ENCODE measurements at places on chromosomes 7 and 10. TPM values are rescaled to one million over a fixed set of nuclear protein-coding genes. Genes with fewer than 3 reads are reported as not detected.

GRCh38 chr10:71312811-71313789 is 6.0 kb upstream of the SLC29A3 start:
- peak; percentile 50 for DNase-seq

- DNase-seq, result no peak
These were observed 185.3 kb upstream of the PCLO start for GRCh38 chr7:83347945-83348444.

- peak; percentile 32 for DNase-seq
These were observed 14.8 kb upstream of the WNT16 start for GRCh38 chr7:121313793-121314676.

- no peak for DNase-seq
These were observed 26.0 kb downstream of the NUP42 start for GRCh38 chr7:23207884-23208283.

DNA sequence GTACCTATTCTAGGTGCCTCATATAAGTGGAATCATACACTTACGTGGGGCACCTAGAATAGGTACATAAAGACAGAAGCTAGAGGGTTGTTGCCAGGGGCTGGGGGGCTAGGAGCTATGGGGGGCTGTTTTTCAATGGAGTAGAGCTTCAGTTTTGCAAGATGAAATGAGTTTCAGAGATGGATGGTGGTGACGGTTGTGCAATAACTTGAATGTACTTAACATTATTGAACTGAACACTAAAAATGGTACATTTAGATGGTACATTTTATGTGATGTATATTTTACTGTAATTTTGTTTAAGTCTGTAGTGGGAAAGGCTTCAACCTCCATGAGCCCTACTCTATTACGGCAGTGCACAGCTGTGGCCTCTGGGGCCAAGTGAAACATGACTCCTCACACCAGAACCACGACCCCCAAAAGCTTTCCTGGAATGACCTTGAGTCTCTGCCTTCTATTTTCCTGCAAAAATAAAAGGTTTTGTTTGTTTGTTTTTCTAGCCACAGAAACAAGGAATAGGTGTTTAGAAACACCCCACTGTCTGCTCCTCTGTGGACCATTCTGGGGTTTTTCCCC is 147.3 kb upstream of the PLXNA4 start:
- DNase-seq, result no peak

The SPACDR gene
- 0.74 TPM for total RNA-seq

- DNase-seq, result no peak
These were observed 62.1 kb downstream of the PAPSS2 start for GRCh38 chr10:87721781-87722180.

The ASAH2 gene
- 5.0 TPM for total RNA-seq

The CYP26C1 gene
- not detected for total RNA-seq

- no peak for DNase-seq
These were observed 45.2 kb downstream of the HERPUD2 start for GRCh38 chr7:35649711-35650110.

The MALRD1 gene
- total RNA-seq, result 0.40 TPM

GRCh38 chr10:128711806-128712205 is 585.6 kb upstream of the MKI67 start:
- no peak for DNase-seq

GRCh38 chr10:49526619-49527018 is 12.3 kb downstream of the ERCC6 start:
- DNase-seq, result no peak

DNA sequence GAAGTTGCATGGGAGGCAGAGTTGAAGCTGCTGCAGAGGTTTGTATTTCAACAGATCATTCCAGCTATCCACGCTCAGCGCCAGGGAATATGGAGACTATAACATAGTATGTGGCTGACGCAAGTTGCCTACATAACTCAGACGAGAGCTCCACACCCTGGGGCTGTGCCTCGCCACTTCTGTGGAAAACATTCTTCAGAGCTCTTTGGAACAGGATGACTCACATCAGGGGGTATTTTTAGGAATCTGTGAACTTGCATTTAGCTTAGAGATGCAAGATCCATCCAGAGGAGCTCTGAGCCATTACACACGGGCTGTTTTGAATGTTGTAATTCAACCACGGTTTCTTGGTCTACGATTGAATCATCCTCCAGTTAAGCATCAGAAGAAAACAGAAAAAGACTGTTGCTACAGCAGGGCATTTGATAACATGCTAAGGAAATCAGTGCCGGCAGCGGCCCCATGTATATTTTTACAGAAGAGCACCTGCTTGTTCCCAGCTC is 481.5 kb upstream of the AKR1E2 start:
- no peak for DNase-seq

DNA sequence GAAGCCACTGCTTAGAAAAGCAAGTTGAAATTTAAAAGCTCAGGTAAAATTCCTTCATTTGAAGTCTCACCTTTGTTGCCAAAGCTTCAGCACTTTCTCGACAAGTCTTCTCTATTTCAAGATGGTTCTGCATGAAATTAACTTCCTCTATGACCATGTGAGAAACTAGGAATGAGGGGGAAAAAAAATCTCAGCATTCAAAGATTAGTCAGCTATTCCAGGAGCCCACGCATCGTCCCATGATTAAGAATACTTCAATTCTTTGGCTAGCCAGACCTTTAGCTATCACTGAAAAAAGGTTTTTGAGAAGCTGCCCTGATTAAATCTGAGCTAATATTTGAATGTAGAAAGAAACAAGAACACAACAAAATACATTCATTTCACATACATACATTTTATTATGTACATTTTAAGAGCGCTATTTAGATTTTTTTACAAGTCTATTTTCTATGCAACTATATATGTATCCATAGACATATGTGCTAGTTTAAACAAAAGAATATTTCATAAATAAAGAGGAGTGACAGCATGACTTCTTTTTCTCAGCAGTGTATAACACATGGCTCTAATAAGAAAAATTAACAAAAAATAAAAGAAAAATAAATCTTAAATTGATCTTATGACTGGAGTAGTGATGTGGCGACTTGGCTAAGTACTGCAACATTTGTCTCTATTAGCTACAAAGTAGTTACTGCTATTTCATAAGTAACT is 44.8 kb downstream of the SHTN1 start:
- DNase-seq, result no peak

The CTAGE15 gene
- 1.3 TPM for total RNA-seq

The EGR2 gene
- total RNA-seq, result 0.20 TPM

The MOGAT3 gene
- total RNA-seq, result 47.7 TPM

DNA sequence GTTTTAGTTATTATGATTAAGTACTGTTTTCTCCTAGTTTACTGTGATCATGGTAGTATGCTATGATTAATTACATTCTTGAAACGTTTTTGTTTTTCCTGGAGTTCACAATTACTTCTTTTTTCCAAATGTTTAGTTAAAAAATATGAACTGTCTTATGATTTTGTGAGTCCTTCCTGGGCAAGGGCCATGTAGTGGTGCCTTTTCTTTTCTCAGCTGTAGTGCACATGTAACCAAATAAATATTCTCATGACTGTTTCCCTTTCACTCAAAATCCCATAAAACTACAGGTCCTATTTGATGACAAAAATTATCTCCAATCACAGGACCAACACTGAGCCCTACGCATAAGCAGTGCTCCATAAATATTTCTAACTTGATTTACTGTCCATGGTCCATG is 118.9 kb upstream of the EGR2 start:
- DNase-seq, result no peak

- no peak for DNase-seq
These were observed 161.4 kb downstream of the AGMO start for GRCh38 chr7:15400440-15400839.

DNA sequence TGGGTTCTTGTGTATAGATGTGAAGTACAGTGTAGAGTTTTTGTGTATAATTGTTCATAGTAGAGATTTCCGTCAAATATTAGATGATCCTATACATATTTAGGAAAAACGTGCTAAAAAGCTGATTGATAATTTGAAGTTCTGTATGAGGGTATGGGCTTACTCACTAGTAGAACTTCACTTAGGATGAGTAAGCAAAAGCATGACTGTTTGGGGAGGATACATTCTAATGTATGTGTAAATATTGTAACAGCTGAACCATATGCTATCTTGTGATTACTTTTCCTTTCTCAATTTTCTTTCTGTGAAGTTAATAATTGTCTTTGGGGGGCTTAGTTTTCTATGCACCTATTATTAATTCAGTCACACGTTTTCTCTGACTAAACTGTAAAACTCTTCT is 53.2 kb upstream of the PDK4 start:
- DNase-seq, result no peak

GRCh38 chr7:151447312-151447711 is 7.4 kb upstream of the CRYGN start:
- no peak for DNase-seq

DNA sequence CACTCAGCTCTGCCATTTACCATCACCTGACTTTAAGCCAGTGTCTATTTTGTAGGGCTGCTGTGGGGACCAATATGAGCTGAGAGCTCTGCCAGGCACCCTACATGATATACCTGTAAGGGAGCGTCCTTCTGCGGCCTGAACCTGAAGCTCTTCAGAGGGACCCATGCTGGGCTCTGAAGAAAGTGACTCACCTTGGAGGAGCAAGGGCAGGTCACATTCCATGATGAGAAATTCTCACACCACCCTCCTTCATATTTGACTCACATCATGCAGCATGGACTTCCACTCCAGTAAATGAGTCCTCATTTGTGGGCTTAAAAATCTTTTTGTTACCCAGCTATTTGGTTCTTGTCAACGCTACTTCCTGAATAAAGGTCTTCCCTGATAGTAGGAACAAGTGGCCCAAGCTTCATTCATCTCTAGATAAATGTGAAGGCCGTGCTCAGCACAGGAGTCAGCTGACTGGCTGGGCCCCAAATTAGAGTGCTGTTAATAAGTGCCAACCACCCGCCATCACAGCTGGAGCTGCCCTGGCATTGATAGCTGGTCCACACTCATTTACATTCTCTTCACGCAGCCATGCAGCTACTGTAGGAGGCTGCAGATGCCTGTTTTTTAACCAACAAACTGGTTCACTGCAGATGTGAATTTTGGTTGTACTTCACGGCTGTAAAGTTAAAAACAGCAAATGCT is 78.4 kb downstream of the RNF216 start:
- no peak for DNase-seq

DNA sequence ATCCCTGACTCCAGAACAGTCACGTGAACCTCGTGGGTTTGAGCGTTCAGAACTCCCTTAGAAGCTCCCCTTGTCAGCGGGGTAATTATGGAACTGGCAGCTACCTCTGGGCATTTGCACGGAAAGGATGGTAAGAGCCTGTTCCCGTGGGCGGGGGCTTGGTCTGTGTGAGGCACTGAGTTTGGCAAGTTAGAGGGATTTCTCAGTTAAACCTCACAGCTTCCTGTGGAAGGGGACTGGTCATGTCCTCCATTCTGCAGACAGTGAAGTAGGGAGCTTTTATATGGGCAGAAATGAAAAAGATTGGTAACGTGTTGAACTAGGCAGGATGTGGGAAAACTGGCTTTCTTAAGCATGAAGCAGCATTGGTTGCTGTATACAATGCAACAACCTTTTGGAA is 16.0 kb downstream of the PALD1 start:
- DNase-seq, result no peak

- no peak for DNase-seq
These were observed 49.1 kb downstream of the APBB1IP start for GRCh38 chr10:26486990-26487850.

DNA sequence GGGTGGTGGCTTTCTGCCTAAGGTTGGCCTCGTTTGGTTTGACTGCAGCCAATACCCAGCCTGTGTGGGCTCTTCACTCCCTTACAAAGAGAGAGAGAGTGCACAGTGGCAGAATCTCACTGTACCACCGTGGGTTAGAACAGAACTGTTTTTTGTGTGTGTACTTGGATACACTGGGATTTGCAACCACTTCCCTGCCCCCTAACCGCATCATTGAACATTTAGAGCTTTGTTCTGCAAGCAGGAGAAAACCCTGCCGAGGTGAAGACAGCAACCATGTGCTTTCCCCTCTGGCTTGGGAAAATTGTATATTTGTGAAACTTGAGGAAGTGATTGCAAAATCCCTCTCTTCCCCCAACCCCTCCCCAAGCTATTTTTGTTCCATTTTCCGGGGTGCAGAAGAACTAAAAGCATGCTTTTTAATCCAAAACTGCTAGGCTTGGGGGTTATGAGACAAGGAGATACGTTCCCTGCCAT is 201.2 kb downstream of the TCF7L2 start:
- DNase-seq, result no peak

The PRKCQ gene
- total RNA-seq, result 0.94 TPM

GRCh38 chr7:21967598-21968003 is 21.9 kb upstream of the CDCA7L start:
- no peak for DNase-seq

The HYAL4 gene
- not detected for total RNA-seq

DNA sequence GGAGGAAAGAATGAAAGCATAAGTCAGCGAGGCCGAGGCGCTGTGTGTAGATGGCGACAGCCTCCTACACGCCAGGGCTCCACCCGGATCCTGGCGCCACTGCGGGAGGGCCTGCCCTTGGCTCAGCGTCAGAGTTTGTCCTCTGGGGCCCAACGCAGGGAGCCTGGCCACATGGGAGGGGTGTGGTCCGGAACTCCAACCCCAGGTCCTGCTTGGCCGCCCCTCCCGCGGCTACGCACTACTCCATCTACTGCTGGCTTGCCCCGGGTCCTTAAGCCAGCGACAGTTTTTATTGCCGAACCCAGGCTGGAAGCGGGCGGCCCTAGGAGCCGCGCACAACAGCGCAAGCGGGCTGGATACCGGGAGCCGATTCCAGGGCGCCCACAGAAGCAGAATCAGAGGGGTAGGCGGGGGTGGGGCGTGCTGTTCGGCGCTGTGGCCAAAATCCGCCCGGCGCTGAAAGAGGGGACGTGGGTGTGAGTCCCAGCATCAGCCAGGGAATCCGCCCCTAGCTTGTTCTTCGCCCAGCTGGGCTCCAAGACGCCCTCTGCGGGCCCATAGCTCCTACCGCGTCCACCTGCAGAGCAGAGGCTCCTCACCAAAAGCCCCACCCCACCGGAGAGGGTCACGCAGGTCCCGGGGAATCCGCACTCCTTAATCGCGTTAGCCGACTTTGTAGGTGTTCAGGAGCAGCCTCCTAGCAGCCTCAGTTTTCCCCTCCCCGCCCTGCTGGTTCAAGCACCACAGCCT is 4.5 kb downstream of the KAZALD1 start:
- peak; percentile 94 for DNase-seq

The OGDHL gene
- 3.2 TPM for total RNA-seq

GRCh38 chr10:53209944-53210611 is 437.5 kb upstream of the MBL2 start:
- no peak for DNase-seq

- DNase-seq, result no peak
These were observed 69.6 kb upstream of the LEP start for GRCh38 chr7:128171342-128171918.

DNA sequence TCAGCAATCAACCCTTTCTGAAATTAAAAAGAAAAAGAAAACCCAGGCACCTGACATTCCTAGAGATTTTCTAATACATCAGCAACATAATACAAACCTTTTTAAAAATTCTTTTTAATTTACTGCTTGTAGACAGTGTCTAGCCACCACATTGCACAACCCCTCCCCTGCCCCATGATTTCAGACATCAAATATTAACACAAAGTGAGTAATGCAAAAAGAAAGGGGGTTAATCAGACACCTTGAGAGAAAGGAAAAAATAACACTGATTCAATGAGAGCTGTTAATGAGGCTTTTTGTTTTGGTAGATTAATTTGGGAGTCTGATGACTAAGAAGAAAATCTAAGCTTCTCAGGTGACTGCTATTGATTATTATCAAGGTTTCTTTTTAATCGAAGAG is 55.3 kb downstream of the SLC25A13 start:
- no peak for DNase-seq

GRCh38 chr10:7484456-7485243 is 73.8 kb upstream of the SFMBT2 start:
- DNase-seq, result peak; percentile 23

Measured in colonic mucosa (tissue), 4 donors.